Right lung (tissue), 10 donors: ENCODE measurements at places on chromosomes 11 and 22. TPM values are rescaled to one million over a fixed set of nuclear protein-coding genes. Genes with fewer than 3 reads are reported as not detected.

Gene OR4D5
- polyA plus RNA-seq = not detected

- no peak for DNase-seq
Measured at GRCh38 chr11:61774411-61774810, 18.0 kb downstream of the TMEM258 start.

- no peak for DNase-seq
Measured at GRCh38 chr11:122002047-122002446, 114.0 kb downstream of the BLID start.

- no peak for DNase-seq
Measured at GRCh38 chr22:29718949-29719898, 579 bp upstream of the CABP7 start.

DNA sequence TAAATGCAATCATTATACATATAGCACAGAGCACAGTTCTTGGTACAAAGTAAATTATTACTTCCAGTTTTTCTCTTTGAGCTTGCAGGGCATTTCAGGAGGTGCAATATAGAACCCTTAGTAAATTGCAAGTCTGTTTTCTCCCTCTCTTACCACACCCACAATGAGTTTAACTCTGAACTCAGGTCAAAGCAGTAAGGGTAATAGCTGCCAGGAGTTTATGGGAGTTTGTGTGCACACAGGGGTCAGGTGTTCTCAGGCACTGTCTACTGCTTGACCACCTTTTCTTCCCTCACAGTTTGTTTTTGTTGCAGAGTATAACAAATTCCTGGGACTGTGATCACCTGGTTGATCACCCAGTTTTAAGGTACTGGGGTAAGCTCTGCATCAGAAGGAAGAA lies 478.5 kb upstream of the TENM4 start:
- DNase-seq = no peak

Gene HORMAD2
- polyA plus RNA-seq = 0.45 TPM

Gene OR51E2
- polyA plus RNA-seq = 0.28 TPM

Gene OR4C16
- polyA plus RNA-seq = not detected

Gene RAG1
- polyA plus RNA-seq = 1.9 TPM

Gene GAB2
- polyA plus RNA-seq = 17.7 TPM

- no peak for DNase-seq
Measured at GRCh38 chr22:50276143-50276542, 6.0 kb upstream of the MAPK11 start.

GRCh38 chr11:35529971-35530495 lies 4.6 kb upstream of the PAMR1 start:
- no peak for DNase-seq

DNA sequence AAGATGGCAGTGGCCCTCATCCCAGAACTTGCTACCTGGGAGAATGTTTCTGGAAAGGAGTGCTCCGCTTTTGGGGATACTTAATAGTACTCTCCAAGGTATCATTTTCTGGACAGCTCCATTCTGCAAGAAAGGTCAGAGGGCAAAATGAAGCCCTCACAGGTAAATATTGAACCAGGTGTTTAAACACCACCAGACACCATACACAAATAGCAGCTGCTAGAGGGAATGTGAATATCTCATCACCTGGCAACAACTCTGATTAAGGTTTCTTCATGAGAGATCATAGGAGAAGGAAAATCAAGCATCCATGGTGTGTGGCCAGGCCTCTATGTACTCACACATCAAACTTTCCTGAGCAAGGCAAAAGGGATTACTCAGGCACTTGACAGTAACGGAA lies 226.1 kb upstream of the FAT3 start:
- DNase-seq = no peak

DNA sequence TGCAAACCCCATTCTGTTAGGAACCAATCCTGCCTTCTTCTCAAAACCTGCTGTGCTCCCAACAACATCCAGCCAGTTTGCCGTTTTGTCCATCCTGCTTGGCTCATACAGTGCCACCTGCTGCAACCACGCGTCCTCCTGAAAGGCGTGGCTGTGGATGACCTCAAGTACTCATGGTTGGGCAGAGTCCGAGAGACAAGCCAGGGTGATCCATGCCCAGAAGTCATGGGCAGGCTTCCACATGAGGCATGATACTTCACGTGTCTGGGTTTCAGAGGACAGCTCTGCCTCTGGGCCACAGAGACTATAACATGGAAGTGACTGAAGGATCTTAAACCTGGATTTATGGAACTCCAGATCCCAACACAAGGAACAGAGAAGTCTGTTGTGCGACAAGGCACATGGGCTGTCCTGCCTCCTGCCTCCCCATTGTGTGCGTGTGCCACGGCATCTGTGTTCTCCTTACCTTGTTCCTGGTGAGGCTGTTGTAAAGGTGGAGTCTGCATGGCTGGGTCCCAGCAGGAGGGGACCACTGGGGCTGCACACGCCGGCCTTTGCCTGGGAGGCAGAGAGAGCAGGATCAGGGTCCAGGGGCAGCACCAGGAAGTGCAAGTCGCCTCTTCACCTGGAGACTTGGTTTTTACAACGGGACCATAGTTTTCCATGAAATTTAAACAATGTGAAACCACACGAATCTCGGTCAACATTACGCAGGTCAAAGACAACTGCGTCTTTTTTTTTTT lies 15.4 kb downstream of the CARS1 start:
- DNase-seq = no peak

Gene IGF2
- 249 TPM for polyA plus RNA-seq

DNA sequence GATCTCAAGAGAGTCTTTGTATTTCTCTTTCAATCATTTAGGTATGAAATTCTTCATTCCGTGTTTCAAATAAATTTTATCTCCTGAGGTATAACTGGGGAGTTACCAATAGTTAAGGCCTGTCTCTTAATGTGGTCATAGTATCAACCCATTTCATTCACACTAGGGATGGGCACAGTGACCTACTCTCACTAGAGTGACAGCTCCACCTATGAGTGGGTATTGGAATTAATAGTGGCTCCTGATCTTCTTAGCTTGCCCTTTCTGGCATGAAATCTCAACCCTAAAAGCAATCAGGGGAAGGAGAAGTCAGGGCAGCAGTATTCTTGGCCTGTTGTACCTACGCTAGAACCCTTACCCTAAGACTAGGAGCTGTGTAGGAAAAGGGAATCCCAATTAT lies 507.7 kb downstream of the FAM181B start:
- no peak for DNase-seq

DNA sequence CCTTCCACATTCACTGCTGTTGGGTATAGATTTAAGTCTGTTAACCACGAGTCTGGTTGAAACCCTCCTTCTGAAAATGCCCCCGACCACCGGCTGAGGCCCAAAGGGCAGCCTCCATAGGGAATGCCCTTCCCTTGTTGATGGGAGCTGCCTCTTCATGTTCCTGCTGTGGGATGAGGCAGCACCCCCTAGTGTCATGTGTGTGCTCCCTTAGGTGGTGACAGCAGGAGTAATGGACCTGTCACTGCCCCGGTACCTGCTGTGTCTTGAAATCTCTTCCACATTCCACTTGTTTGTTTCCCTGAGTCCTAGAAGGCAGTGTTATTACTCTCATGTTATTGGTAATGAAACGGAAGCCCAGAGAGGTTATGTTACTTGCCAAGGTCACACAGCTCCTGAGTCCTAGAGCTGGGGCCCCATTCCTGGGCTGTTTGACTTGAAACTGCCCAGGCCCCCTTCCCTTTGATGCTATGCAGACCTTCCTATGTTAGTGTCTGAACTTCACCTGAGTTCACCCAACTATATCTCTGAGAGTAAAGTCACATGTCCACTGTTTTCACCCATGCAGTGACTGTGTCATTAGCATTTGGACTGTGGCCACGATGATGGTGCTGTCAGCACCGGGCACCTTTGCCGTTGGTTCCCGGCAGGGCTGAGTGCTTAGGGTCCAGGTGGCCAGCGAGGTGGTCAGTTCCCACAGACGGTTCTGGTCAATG lies 234.3 kb downstream of the TBC1D22A start:
- no peak for DNase-seq

Gene OTOG
- 0.14 TPM for polyA plus RNA-seq

DNA sequence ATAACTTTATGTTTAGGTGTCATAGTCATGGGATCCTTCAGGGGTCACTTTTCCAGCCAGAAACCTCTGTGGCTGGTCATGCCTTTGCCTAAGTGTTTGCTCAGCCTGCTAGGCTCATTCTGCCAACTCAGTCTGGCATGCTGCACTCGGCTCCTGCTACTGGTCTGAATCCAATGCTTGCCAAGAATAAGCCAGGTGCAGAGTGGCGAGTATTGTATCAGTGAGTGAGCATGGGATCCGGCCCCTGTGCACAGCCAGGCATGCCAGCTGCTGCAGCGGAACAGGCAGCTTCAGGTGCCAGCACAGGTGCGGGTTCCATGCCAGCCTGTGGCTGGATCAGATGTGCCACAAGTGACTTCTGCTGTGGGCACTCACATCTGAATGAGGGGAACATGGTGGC lies 1269.3 kb upstream of the CNTN5 start:
- DNase-seq = no peak

Gene TREH
- 0.27 TPM for polyA plus RNA-seq

DNA sequence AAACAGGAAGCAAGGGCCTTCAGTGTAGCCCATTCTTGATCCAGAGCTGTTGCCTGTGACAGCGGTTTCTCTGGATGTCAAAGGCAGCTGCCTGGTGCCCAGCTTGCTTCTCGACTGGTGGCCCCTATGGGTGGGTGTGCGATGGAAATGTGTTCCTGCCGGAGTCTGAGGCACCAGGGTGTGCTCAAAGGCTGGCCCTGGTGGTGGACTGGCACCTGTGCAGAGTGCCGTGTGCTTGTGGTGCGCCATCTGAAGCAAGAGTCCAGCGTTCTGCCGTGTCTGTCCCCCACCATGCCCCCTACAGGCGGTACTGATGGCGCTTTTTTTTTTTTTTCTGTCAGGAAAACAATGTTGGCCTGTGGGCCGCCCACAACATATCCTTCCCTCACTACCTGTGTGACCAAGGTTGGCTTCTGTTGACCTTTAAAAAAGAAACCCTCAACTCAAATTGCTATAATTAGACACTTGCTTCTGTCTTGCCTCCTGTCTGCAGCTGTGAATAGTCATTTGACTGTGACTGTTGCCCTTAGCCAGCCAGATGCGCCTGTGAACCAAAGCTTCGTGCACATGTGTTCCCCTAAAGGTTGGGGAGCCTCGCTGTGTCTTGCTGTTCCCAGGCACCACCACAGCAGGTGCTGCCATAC lies 4.7 kb upstream of the RANBP1 start:
- no peak for DNase-seq

- DNase-seq = no peak
Measured at GRCh38 chr11:15944460-15944859, 411.9 kb downstream of the SOX6 start.

Gene MRGPRX2
- not detected for polyA plus RNA-seq

Gene PPM1F
- polyA plus RNA-seq = 61.4 TPM

DNA sequence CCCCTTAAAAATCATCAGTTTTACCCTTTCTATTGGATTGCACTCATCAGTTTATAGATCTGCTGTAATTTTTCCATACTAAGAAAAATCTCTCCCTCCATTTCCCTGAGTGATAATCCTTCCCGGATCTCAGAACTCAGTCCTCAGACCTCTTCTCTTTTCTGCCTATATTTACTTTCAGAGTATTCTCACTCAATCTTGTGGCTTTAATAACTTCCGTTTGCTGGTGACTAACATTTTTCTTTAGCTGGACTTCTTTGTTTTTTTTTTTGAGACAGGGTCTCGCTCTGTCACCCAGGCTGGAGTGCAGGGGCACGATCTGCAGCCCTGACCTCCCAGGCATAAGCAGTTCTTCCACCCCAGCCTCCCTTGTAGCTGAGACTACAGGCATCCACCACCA lies 10.4 kb downstream of the ATXN10 start:
- no peak for DNase-seq

DNA sequence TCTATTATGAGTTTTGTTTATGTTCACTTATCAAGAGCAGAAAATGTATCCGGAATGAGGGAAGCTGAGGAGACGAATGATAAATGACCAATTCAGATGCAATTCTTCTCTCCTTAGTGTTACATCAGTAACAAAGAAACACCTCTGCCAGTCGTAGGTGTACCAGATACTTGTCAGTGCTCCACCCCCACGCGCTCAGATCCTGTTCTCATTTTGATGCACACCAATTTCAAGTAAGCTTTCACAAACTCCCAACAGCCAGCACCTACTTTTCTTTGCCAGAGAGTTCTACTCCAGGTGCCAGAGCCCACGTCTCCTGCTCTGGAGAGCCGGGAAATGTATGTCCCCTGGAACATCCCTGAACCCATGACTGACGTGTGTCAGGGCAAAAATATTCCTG lies 43.7 kb downstream of the OR8B12 start:
- no peak for DNase-seq

- DNase-seq = peak; percentile 9
Measured at GRCh38 chr22:39617970-39618757, 47.6 kb downstream of the CACNA1I start.

GRCh38 chr11:35810045-35810645 lies 133.7 kb upstream of the LDLRAD3 start:
- no peak for DNase-seq

GRCh38 chr11:45755281-45755859 lies 49.6 kb upstream of the SLC35C1 start:
- no peak for DNase-seq

Gene MS4A6E
- not detected for polyA plus RNA-seq

Gene ARVCF
- polyA plus RNA-seq = 24.7 TPM

DNA sequence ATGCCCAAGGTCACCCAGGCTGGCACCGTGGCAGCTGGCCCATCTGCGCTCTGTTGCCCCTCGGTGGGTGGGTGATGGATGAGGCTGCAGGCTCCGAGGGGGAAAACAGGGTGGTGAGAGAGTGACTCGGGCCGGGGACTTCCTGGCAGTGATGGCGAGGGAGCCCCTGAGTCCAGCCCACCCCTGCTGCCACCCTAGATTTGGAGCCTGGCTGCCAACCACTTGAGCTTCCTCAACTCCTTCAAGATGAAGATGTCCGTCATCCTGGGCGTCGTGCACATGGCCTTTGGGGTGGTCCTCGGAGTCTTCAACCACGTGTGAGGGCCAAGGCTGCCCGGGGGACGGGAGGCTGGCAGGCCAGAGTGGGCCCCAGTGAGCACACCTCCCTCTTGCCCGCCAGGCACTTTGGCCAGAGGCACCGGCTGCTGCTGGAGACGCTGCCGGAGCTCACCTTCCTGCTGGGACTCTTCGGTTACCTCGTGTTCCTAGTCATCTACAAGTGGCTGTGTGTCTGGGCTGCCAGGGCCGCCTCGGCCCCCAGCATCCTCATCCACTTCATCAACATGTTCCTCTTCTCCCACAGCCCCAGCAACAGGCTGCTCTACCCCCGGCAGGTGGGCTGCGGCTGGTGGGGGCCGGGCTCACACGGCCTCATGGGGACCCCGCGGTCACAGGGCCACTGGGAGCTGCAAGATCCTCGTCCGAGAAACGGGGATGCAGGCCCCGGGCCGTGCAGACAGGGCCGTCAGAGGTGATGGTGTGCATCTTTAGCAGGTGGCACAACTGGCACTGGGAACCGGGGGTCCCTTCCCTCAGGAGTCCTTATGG lies 10.1 kb downstream of the TCIRG1 start:
- no peak for DNase-seq

Gene VPREB1
- polyA plus RNA-seq = not detected

GRCh38 chr11:127027789-127028188 lies 27.2 kb upstream of the KIRREL3 start:
- no peak for DNase-seq

DNA sequence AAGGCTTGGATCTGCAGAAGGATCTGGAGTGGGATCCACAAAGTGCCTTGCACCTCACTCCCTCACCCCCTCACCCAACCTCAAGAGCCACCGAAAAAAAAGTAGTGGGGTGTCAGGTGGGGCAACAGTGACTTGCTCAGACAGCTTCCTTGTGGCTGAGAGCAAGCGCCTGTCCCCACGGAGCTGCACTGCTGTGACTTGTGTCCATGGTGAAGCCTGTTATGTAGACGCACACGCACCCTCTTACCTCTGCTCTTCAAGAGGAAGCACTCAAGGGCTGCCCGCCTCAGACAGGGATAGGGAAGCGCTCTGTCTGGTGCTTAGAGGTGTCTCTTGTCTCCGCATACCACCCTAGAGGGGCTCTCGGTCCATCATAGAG lies 1.2 kb downstream of the DRD2 start:
- no peak for DNase-seq

- peak; percentile 33 for DNase-seq
Measured at GRCh38 chr11:12496181-12497025, 119.0 kb downstream of the PARVA start.
